Stimulated activated CD8-positive, alpha-beta memory T cell treated with anti-CD3 and anti-CD28 coated beads, Interleukin-4, amount 100 ng/mL, for 48 hours (primary cell): ENCODE measurements at places on chromosomes 3 and 15.

DNA sequence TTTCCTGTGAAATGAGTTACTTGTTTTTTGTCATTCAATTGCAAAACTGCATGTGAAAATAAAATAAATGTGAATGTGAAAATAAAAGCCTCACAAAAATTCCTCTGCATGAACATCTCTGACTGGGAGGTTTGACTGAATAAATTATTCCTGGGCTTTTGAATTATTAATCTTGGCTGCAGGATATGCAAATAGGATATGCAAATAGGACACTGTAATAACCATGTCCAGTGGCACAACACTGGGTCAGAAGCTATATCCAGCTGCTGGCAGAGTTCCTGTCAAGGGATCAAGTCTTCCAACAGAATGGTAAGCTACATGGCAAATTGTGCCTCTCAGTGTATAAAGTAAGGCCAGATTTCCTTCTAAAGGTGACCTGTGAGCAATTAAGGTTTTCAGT, at the start of gene SUCNR1:
TSS of gene SUCNR1 (plus strand) at position 246 of the 400 bp plus-strand sequence. CDS start 6,250 bp downstream, outside the sequence.
- no peak for DNase-seq

GRCh38 chr3:170038434-170039110, 777 bp downstream of the GPR160 start:
- DNase-seq = peak; percentile 36

GRCh38 chr15:37101980-37102304, 1.6 kb upstream of the MEIS2 start:
- no peak for DNase-seq

GRCh38 chr3:65593780-65594752, 444.7 kb downstream of the MAGI1 start:
- DNase-seq = no peak

- no peak for DNase-seq
These were observed 31.6 kb upstream of the SV2B start for GRCh38 chr15:91068436-91068835.

- DNase-seq = no peak
These were observed 190.1 kb upstream of the LPP start for GRCh38 chr3:187963677-187964385.

GRCh38 chr15:62618432-62618831, 424.1 kb upstream of the TPM1 start:
- no peak for DNase-seq

DNA sequence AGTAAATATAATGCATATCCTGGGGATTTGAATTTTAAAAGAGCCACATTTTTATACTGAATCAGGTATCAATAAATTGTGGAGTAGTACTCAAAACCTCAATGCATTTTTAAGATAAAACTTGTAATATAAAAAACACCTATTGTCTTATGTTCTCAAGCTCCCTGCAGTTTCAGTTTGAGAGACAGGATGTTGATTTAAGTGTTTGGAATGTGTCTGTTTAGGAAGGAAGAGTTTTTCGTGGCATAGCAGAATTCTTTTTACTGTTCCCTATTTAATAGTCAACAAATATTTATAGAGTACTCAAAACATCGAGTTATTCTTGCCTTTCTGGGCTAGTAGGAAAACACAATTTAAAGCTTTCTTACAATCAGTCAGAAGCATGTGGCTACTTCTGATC, 146.1 kb upstream of the BCHE start:
- DNase-seq = no peak

GRCh38 chr3:51968883-51969678, 1.8 kb upstream of the PCBP4 start:
- DNase-seq = no peak

GRCh38 chr3:182490596-182491491, 302.5 kb upstream of the ATP11B start:
- no peak for DNase-seq

DNA sequence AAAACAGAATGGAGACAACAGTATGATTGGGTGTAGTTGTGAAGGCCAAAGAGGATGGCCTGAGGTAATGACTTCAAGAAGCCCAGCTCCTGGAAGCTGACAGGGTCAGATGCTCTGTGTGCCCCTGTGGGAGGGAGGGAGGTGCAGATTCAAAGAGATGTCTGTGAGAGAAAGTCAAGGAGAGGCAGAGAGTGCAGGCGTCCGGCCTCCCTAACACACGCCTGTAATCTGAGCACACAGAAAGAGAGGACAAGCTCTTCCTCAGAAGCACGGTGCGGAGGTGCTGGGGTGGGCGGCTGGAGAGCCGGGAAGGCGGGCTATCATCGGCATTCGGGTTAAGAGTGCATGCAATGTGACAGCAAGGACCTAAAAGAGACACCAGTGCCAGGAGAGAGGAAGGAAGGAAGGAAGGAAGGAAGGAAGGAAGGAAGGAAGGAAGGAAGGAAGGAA, 238.2 kb upstream of the HES1 start:
- DNase-seq = no peak

GRCh38 chr3:165446555-165446954, 250.4 kb upstream of the SLITRK3 start:
- DNase-seq = no peak

GRCh38 chr15:52290329-52290728, 5.3 kb downstream of the MYO5C start:
- DNase-seq = no peak

- peak; percentile 36 for DNase-seq
These were observed 1.4 kb upstream of the FES start for GRCh38 chr15:90882781-90883525.

GRCh38 chr15:64443016-64443415, 17.4 kb upstream of the ZNF609 start:
- no peak for DNase-seq

- DNase-seq = no peak
These were observed 29.6 kb downstream of the SQOR start for GRCh38 chr15:45664451-45664850.

GRCh38 chr15:75782926-75783325, 60.3 kb upstream of the UBE2Q2 start:
- no peak for DNase-seq

GRCh38 chr3:150081084-150081483, 110.4 kb upstream of the PFN2 start:
- no peak for DNase-seq

- DNase-seq = no peak
These were observed 338.8 kb upstream of the DNAJC19 start for GRCh38 chr3:181328346-181328745.

DNA sequence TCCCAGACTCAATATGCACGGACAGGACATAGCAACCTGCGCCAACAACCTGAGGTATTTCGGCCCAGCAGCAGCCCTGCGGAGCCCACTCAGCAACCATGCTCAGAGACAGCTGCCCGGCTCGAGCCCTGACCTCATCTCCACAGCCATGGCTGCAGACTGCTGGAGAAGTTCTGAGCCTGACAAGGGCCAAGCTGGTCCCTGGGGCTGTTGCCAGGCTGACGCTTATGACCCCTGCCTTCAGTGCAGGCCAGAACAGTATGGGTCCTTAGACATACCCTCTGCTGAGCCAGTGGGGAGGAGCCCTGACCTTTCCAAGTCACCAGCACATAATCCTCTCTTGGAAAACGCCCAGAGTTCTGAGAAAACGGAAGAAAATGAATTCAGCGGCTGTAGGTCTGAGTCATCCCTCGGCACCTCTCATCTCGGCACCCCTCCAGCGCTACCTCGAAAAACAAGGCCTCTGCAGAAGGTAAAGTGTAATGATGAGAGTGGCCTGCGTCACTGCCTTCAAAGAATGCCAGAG, 25.5 kb downstream of the TMEM41A start:
- DNase-seq = no peak

DNA sequence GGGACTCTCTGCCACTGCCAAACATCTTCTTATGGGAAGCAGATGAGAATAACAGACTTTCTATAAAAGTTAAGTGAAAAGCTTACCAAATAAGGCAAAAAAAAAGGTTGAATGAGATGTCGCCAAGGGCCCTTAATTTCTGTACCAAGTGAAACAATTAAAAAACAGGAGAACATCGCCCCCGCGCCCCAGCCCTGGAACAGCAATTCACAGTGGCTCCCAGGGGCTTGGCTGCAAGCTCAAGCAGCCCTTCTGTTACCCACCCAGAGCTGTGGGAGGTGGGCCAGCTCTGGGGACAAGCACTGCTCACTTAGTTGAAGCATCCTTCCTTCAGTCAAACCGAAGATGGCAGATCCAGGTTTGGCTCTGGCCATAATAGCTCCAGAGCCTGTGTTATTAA, 208.0 kb downstream of the ERC2 start:
- no peak for DNase-seq

DNA sequence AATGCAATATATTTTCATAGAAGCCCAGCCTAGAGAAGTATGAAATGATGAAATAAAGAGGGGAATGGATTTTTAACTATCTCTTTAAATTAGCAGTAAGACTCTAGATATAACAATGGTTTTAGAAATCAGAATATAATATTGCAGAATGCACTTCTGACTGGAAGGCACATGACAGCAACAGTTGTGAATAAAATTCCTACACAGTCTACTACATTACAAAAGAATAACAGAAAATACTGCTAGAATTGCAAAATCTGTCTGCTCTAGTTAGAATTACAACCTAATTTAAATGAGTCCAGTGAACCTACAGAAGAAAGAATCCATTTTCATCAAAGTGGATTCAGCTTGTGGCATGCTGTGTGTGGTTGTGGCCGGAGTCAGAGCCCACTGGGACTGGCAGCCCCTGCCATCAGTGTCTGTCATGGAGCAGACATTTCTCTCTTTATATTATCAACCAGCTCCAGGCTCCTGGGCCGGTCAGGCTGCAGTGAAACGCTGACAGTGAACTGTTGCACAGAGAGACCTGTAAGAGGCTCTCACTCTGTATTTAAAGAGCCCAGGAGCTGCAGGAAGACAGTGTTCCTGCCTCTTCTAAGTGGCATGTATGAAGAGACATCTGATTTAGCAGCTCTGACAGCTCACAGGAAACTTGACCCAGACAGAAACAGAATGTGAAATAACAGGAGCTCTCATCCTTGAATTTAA, 1523.8 kb upstream of the CADM2 start:
- DNase-seq = no peak

DNA sequence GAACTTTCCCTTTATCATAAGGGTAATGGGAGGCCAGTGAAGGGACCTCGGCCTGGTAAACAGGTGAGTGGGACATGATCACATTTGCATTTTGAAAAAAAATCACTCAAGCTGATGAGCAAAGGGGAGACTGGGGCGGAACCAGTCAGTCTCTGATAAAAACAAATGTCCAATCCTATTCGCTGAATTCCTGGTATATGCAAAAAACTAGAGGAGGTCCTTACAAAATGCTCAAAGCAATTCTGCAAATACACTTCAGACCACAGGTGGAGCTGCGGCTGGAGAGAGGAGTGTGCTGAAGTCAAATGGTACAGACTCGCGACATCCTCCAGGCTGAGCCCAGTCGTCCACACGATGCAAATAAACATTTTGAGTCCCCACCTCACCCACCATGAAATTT, 166.7 kb downstream of the FOXP1 start:
- peak; percentile 54 for DNase-seq

- DNase-seq = no peak
These were observed 8.9 kb downstream of the TPM1 start for GRCh38 chr15:63051156-63052066.

DNA sequence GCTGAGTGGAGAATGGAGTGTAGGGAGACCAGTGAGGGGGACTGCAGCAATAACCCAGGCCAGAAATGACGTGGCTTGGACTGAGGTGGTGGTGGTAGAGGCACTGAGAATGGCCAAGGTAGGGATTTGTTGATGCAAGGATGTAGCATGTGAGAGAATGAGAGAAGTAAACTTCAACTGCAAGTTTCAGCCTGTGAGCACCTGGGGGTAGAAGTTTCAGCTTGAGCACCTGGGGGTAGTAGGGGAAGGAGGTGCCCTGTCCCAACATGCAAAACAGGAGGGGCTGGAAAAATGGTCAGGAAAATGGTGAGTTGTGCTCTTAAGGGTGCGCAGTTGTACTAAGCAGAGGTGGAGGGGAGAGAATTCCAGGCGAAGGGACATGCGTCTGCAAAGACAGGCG, 31.0 kb downstream of the IL16 start:
- no peak for DNase-seq

DNA sequence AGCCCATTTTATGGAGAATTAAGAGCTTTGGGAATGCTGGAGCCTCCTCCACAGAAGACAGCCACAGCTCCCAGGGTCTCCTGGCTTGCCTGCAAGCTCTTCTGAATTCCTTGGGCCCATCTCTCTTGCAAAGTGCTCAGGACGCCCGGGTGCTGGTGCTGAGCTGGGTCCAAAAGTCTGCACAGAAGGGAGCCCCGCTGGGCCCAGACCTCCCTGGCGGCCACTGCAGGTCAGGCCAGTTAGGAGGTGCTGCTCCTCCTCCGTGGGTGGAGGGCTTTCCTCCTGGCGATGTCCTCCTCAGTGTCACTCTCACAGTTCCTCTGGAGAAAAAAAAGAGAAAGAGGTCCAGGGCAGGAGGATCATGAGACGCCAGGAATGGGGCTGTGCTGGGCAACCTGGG, 74.5 kb upstream of the HERC1 start:
- no peak for DNase-seq

- no peak for DNase-seq
These were observed 60.7 kb downstream of the B3GNT5 start for GRCh38 chr3:183313764-183314163.

DNA sequence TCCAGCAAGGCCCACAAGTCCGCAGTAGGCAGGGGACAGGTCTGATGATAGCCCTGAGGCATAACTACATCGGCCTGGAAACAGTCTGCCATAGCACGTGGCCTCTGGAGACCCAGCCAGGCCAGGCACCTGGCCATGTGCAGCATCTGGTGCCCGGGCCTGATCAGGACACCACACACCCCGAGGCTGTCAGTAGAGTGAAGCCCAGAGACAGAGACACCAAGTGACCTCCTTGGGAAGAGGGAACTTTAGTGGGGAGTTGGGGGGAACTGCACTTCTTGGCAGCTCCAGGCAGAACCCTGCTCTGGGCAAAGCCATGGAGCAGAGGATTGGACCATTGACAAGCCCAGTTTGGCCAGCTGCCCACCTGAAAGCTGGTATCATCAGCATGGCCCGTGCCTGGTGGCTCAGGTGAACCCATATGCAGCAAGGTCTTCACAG, 1.2 kb downstream of the SHISA5 start:
- DNase-seq = no peak

DNA sequence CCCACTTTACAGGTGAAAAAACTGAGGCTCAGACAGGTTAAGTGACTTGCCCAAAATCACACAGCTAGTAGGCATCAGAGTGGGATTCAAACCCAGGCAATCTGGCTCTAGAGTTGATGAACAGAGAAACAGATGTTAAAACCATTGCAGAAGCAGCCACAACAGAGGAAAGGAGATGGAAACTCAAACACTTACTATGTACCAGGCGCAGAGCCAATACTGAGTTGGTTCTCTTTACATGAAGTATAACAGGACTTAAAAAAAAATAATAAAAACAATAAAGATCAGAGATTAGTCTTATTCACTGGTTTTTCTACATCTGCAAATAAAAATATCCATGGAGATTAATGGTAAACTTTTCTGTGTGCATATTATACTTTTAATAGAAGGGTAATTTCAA, 84.9 kb upstream of the SPATA12 start:
- no peak for DNase-seq

DNA sequence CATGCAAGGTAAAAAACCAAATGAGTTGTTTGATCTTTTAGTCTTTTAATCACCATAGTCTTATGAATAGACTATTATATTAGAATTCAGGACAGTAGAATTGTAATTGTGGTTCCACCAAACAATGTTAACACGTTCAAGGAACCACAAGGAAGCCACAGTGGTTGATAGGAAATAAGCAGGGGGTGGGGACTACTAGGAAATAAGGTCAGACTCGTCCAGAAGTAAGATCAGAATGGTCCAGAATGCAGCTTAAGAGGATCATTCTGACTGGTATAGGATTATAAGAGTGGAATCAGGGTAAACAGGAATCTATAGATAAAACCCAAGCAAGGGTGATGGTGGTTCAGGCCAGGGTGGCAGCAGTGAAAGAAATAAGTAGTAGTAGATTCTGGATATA, 7.5 kb downstream of the MYNN start:
- DNase-seq = no peak

GRCh38 chr15:66798426-66799061, 96.5 kb downstream of the SMAD6 start:
- no peak for DNase-seq
